Midbrain (tissue), 1 donor: ENCODE measurements at places on chromosomes 12 and 14.

DNA sequence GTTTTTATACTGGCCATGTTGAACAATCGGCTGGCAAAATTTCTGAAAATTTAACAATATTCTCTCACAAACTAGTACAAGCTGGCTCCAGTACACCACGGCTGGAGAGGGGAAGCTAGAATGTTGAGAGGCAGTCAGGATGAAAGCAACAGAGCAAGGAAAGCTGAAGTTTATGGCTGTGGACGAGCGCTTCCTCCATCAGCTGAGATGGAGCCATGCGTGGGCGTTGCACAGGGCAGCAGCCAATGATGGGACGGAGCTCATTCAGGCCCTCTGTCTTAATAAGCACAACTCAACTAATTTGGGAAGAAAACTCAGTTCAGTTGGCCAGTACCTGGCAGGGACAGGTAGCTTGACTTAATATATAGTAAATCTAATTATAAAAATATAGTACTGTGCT is 14.1 kb upstream of the DCP1B start:
- no peak for DNase-seq

- DNase-seq: no peak
Observed at GRCh38 chr12:86634456-86635410, 378.5 kb upstream of the MGAT4C start.

GRCh38 chr12:130308393-130308792 is 29.3 kb upstream of the PIWIL1 start:
- DNase-seq: no peak

GRCh38 chr12:114762490-114763110 is 78.6 kb upstream of the TBX3 start:
- DNase-seq: no peak

GRCh38 chr14:65075628-65076325 is 26.5 kb downstream of the MAX start:
- no peak for DNase-seq

DNA sequence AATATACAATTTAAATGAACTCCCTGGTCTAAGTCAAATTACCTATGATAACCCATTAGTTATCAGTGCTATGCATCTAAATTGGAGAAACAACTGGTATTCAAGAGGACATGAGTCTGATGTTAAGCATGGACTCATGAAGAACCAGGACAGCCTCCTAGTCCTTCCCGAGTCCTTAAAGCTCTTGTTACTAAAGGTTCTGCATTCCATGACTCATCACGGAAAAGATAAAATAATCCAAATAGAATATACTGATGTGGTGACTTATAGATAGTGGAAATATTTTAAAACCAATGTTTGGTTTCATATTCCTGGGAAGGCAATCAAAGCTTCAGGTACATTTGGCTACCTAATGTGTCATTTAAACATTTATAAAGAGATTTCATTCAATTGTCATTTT is 117.2 kb upstream of the PMCH start:
- DNase-seq: no peak

- DNase-seq: no peak
Observed at GRCh38 chr14:68938271-68939150, 40.6 kb downstream of the ACTN1 start.

DNA sequence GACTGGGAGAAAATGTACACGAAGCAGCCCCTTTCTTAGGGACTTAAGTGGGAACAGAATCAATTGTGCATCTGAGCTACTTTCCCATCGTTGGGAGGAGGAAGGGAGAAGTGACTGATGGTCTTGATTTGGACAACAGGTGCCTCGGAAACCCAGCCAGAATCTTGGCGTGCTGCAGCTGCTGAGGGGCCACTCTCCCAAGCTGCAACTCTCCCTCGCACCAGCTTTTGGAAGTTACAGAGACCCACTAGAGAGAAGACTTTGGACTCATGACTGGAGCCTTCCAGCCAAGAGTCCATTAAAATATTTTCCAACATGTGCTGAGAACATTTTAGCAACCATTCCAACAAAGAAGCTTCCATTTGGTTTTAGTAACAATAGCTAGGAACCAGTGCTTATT is 52.3 kb downstream of the GNS start:
- DNase-seq: no peak

DNA sequence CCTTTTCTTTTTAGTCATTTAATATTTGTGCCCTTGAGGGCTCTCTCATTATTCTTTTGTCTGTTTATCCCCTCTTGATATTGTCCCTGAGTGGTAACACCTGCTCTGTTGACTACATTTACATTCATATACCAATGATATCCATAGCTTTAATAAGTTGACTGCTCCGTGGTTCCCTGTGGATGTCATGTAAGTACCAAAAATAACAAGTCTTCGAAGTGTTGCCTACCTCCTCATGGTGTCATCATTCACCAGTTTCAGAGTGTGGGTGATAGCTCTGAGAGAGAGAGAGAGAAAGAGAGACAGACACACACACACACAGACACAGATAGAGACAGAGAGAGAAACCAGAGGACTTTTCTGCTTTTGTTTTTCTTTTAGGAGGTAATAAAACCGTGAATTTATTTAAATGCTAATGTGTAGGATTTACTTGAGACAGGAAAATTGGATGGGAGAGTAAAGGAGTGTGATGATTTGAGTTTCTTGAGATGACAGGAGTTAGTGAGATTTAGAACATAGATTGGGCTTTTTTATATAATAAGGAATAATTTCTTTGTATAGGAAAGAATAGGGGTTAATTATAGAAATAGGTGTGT is 52.2 kb downstream of the PAPOLA start:
- DNase-seq: no peak

- peak; percentile 23 for DNase-seq
Observed at GRCh38 chr14:54857830-54858269, 44.8 kb downstream of the GCH1 start.

GRCh38 chr12:29566441-29566840 is 69.0 kb upstream of the OVCH1 start:
- no peak for DNase-seq
